ENCODE measurements at places on chromosomes 5 and 9. TPM values are rescaled to one million over a fixed set of nuclear protein-coding genes. Genes with fewer than 3 reads are reported as not detected.

GRCh38 chr9:124415852-124416484 lies 726 bp upstream of the PSMB7 start:
- DNase-seq: no peak
- no peaks in the 10 kb centered on the region for H3K27me3 ChIP-seq
- H3K27ac ChIP-seq: peak overlapping the region; percentile 82
- peaks cover 39% of the 10 kb centered on the region for H3K36me3 ChIP-seq
- peak overlapping the region; percentile 95 for H3K4me3 ChIP-seq
- peaks cover 48% of the 10 kb centered on the region for H3K4me1 ChIP-seq

GRCh38 chr9:81076131-81076530 lies 613.2 kb downstream of the TLE1 start:
- no peaks in the 10 kb centered on the region for H3K36me3 ChIP-seq
- H3K27me3 ChIP-seq: no peaks in the 10 kb centered on the region
- no peak overlapping the region for H3K27ac ChIP-seq

- no peak for DNase-seq
- H3K4me3 ChIP-seq: no peak overlapping the region
- no peaks in the 10 kb centered on the region for H3K4me1 ChIP-seq
- peaks cover 7% of the 10 kb centered on the region for H3K27me3 ChIP-seq
Measured at GRCh38 chr5:156329171-156329611, 2.2 kb downstream of the SGCD start.

DNA sequence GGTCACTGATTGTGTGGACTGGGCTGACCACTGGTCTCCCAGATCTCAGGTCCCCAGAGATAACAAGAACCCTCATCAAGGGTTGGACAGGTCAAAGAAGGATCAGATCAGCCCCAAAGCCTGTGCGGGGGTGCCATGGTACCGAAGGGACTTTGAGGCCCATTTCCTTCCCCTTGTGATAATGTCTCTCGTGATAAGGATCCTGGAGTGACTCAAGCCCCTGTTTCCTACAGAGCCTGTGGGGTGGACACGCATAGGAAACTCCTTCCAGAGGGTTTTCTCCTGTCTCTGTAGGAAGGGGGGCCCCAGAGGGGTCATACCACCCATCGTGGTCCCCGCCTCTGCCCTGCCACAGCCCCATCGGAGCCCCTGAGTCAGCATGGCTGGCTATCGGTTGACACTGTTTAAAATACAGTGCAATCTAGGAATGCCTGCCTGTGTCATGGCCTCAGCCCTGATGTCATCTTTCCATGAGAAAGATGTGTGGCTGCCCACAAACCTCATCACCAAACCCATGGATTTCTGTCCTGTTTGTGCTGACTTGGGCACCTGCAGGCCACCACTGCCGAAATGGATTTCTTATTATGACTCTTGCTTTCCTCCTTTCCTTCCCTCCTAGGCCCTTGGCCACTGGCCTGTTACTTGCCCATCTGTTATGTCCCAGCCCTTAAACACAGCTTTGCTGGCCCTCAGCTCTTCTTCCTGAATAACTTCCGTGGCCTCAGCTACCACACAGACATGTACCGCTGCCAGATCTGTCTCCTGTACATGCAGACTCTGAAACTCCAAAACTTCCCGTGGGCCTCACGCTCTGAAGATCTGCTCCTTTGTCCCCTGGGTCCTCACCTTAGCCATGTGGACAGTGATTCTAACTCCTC lies 2.9 kb upstream of the CSF2 start:
- H3K36me3 ChIP-seq: peaks cover 4% of the 10 kb centered on the region
- peak overlapping the region; percentile 73 for H3K27ac ChIP-seq
- DNase-seq: peak; percentile 45
- H3K4me1 ChIP-seq: peaks cover 47% of the 10 kb centered on the region
- H3K27me3 ChIP-seq: no peaks in the 10 kb centered on the region
- no peak overlapping the region for H3K4me3 ChIP-seq

GRCh38 chr9:37364751-37365360 lies 57.6 kb upstream of the GRHPR start:
- H3K27me3 ChIP-seq: no peaks in the 10 kb centered on the region
- peak; percentile 31 for DNase-seq
- H3K36me3 ChIP-seq: peaks cover 2% of the 10 kb centered on the region
- H3K27ac ChIP-seq: no peak overlapping the region
- no peaks in the 10 kb centered on the region for H3K4me1 ChIP-seq

DNA sequence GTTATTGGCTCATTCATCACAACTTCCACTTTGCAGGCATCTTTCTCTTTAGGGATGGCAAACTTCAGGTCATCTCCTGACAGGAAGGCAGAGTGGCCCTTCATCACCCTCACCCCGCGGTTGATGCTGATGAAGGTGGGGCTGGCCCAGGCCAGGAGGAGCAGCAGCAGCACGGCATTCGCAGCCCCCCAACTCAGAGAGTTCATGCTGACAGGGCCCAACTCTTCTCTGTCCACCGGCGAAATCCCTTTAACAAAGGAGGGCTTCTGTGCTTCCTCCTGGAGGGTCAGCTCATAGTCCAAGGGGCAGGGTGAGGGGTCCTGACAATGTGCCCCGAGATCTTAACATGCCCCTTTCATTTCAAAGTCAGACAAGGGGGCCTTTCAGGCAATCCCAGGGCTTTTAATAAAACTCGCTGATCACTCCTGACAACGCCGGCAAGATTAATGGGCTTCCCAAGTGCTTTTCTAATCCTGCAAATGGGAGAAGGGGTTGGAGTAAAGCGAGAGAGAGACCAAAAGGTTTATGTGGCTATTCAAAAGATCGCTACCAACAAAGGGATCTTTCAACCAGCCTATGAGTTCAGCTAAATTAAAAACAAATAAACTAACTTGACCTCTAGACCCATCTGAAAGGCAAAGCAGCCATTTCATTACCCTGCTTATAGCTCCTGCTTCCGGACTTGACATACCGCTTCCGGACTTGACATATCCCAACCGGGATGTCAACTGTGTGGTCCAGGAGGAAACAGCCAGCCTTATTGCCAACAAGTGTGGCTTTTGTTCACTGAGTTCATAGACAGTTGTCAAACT lies 41.2 kb downstream of the FREM1 start:
- no peaks in the 10 kb centered on the region for H3K36me3 ChIP-seq
- H3K27me3 ChIP-seq: no peaks in the 10 kb centered on the region
- DNase-seq: no peak
- H3K4me1 ChIP-seq: no peaks in the 10 kb centered on the region

GRCh38 chr9:70080481-70081119 lies 37.0 kb downstream of the MAMDC2 start:
- peaks cover 4% of the 10 kb centered on the region for H3K27me3 ChIP-seq
- H3K4me3 ChIP-seq: no peak overlapping the region
- no peaks in the 10 kb centered on the region for H3K4me1 ChIP-seq
- no peaks in the 10 kb centered on the region for H3K36me3 ChIP-seq
- DNase-seq: no peak

GRCh38 chr9:68742333-68742730 lies 37.3 kb downstream of the PIP5K1B start:
- DNase-seq: no peak
- H3K4me3 ChIP-seq: no peak overlapping the region
- H3K36me3 ChIP-seq: no peaks in the 10 kb centered on the region
- H3K27ac ChIP-seq: no peak overlapping the region
- H3K27me3 ChIP-seq: peaks cover 9% of the 10 kb centered on the region

DNA sequence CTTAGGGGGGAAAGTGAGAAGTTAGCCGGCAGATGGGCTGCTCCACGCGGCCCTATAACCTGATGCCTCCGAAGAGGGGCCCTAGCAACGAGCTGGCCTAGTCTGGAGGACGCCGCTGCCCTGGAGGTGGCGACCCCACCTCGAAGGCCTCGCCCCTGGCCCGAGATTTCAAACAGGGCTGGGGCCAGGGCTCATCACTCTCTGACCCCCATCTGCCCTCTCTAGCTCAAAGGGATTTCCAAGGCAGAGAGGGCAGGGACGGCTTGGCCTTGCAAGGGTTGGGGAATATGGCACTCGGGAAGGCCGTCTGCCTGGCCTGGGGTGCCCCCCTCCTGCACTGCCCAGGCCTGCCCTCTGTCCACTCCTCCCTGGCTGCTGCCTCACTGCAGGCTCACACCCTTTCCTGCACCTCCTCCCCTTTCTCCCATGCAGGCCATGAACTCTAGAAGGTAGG lies 25.5 kb upstream of the TIFAB start:
- H3K27me3 ChIP-seq: peaks cover 22% of the 10 kb centered on the region
- no peak for DNase-seq
- no peaks in the 10 kb centered on the region for H3K4me1 ChIP-seq
- no peaks in the 10 kb centered on the region for H3K36me3 ChIP-seq
- no peak overlapping the region for H3K4me3 ChIP-seq

GRCh38 chr9:86765746-86766430 lies 181.4 kb downstream of the GAS1 start:
- H3K4me3 ChIP-seq: no peak overlapping the region
- no peak for DNase-seq
- H3K27ac ChIP-seq: no peak overlapping the region
- peaks cover 2% of the 10 kb centered on the region for H3K27me3 ChIP-seq
- H3K4me1 ChIP-seq: no peaks in the 10 kb centered on the region
- no peaks in the 10 kb centered on the region for H3K36me3 ChIP-seq

- peaks cover 6% of the 10 kb centered on the region for H3K4me1 ChIP-seq
- H3K36me3 ChIP-seq: peaks cover 14% of the 10 kb centered on the region
- no peak overlapping the region for H3K27ac ChIP-seq
- H3K27me3 ChIP-seq: no peaks in the 10 kb centered on the region
- DNase-seq: no peak
Measured at GRCh38 chr9:128118971-128119665, 8.4 kb downstream of the PTGES2 start.

DNA sequence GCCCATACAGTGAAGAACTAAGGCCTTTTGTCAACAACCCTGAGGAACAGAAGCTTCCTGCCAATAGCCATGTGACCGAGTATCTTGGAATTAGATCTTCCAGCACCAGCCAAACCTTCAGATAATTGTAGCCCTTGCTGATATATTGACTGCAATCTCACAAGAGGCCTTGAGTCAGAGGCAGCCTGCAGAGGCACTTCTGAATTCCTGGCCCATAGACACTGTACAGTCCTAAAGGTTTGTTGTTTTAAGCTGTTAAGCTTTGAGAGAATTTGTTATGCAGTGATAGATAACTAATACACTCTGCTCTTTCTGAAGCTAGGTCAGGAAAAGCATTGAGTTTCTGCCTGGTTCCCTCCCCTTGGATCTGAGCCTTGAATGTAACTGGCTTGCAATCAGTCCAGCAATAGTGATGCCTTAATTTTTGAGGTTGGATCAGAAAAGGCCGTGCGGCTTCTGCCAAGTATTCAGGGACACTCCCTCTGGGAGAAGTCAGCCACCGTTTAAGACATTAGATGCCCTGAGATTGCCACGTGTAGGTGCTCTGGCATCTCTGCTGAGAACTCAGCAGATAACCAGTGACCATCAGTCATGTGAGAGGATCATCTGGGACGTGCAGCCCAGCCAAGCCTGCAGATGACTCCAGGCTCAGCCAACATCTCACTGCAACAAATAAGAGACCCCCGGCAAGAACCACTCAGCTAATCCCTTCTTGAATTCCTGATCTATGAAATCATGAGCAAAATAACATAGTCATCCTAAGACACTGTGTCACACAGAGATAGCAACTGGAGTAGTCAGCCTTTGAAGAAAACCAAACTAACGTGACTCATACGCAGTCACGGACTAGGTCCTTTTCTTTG lies 126.8 kb upstream of the STC2 start:
- no peak for DNase-seq
- H3K4me1 ChIP-seq: peaks cover 1% of the 10 kb centered on the region
- no peak overlapping the region for H3K27ac ChIP-seq
- no peaks in the 10 kb centered on the region for H3K36me3 ChIP-seq
- H3K27me3 ChIP-seq: peaks cover 2% of the 10 kb centered on the region
- no peak overlapping the region for H3K4me3 ChIP-seq

DNA sequence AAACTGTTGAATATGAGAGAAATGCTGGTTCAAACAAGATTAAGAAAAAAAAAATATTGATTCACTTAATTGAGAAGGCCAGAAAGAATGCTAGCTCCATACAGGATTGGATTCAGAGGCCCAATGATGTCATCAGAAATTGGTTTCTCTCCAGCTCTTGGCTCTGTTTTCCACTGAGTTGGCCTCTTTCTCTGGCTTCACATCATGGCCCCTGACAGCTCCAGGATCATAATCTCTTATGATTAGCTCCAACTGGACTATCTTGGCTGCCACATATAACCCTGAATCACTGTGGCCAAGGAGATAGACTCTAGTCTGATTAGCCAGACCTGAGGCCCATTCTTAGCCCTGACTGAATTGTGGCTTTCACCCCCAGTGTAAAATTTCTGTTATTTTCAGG lies 244.7 kb upstream of the GRAMD2B start:
- no peaks in the 10 kb centered on the region for H3K36me3 ChIP-seq
- no peaks in the 10 kb centered on the region for H3K27me3 ChIP-seq
- no peak overlapping the region for H3K27ac ChIP-seq
- no peaks in the 10 kb centered on the region for H3K4me1 ChIP-seq
- no peak for DNase-seq

The SPATA24 gene
- total RNA-seq: 9.5 TPM

The NFIB gene
- total RNA-seq: not detected

The SUSD3 gene
- total RNA-seq: 71.4 TPM

The DRD1 gene
- not detected for total RNA-seq

All from activated CD4-positive, alpha-beta memory T cell treated with anti-CD3 and anti-CD28 coated beads, Interleukin-2, amount 10 ng/mL, durations not matched to agents 7 days and 5 days (primary cell).